Globus pallidus (tissue), 1 donor: ENCODE measurements at places on chromosomes 1 and 21.

DNA sequence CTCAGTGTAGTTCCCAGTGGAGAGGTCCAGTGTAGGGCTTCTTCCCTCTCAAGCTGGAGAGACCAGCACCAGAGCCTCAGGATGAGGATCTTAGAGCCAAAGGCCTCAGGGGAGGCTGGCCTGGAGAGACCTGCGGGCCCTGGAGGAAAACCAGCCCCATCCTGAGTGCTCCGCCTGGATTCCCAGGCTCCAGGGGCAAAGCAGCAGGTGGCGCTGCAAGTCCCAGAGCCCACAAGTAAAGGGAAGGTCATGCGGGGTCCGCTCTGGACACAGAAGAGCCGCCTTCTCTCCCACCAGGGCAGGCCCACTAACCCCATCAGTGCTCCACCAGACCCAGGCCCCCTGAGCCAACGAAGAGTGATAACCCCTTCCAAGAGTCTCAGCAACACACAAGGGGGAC, 22.7 kb downstream of the PGBD5 start:
- no peak for DNase-seq

DNA sequence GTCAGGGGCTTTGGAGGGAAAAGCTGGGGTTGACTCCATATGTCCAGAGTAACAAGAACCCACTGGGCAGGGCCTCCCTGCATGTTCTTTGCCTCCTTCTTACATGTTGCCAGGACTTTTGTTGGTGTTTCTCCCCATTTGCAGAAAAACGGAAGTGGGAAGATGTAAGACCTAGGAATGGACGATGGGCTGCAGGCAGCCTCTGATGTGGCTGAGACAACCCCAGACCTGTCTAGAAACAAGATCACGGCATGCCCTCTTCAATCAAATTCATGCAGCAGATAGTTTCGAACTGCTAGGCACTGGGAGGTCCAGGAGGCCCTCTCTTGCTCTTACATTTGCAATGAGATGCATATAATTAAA, 3.4 kb downstream of the FAM43B start:
- no peak for DNase-seq

- DNase-seq, result no peak
Observed at GRCh38 chr1:21509351-21510112, at the start of gene ALPL. Gene ALPL (plus strand): TSS chr1:21509423. CDS start chr1:21554082, 44,659 bp downstream.

DNA sequence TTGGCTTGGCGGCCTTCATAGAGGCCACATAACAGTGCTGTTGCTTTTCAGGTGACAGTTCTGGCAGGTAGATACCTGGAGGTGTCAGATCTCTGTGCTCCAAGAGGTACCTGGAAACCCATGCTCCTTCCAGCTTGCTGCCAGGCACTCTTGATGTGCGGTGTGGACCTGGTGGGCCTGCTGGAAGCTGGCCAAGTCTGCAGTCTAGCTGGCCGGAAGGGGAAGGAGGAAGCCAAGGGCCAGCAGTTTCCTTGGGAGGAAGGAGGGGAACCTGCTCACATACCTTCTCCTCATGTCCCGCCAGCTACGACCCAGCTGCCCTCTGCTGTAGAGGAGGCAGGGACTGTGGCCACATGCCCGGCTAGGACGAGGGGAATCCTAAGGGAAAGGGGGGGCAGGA, 166.4 kb upstream of the AJAP1 start:
- no peak for DNase-seq

DNA sequence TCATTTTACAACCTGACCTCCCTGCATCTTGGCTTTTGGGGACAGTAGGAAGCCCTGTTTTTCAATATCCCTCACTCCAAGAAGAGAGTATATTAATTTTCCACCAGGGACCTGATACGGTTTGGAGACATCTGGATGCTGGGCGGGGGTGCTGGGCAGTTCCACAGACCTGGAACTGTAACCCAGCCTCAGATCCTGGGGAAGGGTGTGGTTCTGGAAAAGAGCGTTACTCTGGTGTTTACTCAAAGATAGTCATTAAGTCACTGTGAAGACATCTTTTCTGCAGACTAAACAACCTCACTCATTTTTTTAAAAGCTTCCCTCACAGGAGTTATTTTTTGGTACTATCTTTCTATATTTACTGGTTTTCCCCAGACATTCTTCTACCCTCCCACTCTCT, 189.8 kb downstream of the CLIC6 start:
- no peak for DNase-seq

- peak; percentile 69 for DNase-seq
Observed at GRCh38 chr1:95232646-95233318, 1.2 kb upstream of the RWDD3 start.

DNA sequence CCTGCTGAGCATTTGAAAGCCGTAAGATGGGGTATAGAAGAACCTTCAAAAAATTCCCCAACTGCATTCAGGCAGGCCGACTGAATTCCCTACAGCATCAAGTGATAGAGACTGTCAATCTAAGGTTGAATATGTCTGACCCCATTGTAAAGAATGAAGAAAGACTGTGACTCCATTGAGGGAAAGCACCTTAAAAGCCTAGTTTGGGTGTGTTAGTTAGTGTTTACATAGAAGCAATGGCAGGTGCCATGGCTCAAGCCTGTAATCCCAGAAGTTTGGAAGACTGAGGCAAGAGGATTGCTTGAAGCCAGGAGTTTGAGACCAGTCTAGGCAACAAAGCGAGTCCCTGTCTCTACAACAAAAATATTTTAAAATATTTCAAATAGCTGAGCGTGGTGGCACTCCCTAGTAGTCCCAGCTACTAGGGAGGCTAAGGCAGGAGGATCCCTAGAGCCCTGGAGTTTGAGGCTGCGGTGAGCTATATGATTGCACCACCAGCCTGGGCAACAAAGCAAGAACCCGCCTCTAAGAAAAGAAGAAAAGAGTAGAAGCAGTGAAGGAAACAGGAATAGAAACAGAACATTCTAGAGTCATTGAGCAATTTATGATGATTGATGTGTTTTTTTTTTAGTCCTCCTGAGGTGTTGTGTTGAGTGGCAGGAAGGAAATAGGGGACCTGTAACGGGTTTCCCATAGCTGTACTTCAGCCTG, 15.4 kb downstream of the POLR3GL start:
- no peak for DNase-seq

- no peak for DNase-seq
Observed at GRCh38 chr1:172837816-172838679, 179.1 kb downstream of the FASLG start.

GRCh38 chr1:92701147-92701546, 83.8 kb downstream of the EVI5 start:
- DNase-seq, result no peak

GRCh38 chr1:109438798-109439297, 12.6 kb upstream of the PSMA5 start:
- DNase-seq, result no peak

- DNase-seq, result no peak
Observed at GRCh38 chr1:34371829-34372532, 195.3 kb downstream of the C1orf94 start.

DNA sequence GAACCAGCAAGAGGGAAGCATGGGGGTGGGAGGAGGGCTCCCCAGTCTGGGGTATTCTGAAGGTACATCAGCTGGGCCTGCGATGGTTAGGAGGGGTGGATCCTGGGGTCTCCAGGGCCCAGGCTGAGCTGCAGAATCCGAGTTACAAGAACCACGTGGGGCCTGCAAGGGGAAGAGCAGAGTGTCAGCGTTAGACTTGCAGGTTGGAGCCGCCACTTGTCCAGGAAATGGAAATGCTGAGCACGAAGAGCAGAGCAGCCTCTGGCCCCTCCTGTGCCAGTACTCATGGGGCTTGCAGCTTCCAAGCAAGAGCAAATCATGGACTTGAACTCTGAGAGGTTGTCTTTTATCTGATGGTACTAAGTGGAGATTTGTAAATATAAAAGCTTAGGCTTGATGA, 47.5 kb upstream of the COL6A1 start:
- no peak for DNase-seq

GRCh38 chr1:68218490-68218889, 13.8 kb downstream of the WLS start:
- no peak for DNase-seq

GRCh38 chr1:41573194-41573593, 88.7 kb upstream of the EDN2 start:
- no peak for DNase-seq

- no peak for DNase-seq
Observed at GRCh38 chr1:212401838-212402582, 12.7 kb downstream of the PACC1 start.

DNA sequence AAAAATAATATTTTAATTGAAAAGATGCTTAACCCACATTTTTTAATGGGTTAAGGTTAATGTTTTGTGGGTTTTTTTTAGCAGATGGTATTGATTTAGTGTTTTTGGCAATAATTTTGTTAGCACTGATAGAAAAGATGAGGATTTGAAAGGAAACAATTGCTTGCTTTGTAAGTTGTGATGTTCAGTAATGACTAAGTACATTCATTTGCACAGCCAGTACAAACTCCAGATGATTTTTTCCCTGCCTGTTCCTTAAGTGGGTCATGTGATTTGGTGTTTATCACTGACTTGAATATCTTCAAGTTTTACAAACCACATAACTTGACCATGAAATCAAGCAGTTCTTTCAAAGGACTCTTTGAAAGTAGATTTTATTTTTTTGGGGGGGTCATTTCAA, 15.0 kb downstream of the DISP1 start:
- DNase-seq, result peak; percentile 26

GRCh38 chr1:41333146-41333784, 28.0 kb upstream of the FOXO6 start:
- no peak for DNase-seq

DNA sequence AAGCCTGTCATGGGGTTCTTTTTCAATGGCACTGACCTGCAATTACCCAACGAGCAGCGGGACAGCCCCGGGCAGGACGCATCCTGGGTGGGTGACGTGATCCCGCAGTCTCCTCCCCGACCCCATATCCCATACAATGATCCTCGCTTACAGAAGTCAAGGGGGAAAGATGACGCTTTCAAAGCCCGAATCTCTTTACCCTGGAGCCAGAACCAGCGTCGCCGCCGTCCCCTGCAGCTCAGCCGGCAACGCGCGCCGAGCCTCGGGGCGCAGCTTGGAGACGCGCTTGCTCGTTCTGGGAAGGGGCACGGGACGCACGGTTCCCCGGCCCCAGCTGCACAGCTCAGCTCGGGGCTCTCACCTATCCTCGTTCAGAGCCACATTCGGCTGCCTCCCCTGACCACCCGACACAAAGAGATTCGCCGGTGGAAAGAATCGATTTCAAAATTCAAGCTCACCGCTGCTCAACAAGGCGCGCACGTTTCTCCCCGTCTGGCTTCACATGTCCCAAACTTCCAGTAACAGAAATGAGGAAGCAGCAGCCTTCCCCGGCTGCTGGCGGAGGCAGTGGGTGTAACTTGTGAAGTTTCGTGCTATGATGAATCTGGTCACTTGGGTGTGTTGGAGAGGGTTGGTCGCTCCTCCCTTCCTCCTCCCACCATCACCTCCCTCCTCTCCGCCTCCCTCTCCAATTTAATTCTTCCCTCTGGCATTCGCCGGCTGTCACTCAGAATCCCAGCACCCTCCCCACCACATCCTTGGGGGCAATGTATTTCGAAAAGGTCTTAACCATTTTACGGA, at the start of gene TIAM1:
TIAM1 (minus strand) TSS at position 582 of the 801 bp plus-strand sequence. CDS start 77,289 bp downstream, outside the sequence.
- peak; percentile 56 for DNase-seq

DNA sequence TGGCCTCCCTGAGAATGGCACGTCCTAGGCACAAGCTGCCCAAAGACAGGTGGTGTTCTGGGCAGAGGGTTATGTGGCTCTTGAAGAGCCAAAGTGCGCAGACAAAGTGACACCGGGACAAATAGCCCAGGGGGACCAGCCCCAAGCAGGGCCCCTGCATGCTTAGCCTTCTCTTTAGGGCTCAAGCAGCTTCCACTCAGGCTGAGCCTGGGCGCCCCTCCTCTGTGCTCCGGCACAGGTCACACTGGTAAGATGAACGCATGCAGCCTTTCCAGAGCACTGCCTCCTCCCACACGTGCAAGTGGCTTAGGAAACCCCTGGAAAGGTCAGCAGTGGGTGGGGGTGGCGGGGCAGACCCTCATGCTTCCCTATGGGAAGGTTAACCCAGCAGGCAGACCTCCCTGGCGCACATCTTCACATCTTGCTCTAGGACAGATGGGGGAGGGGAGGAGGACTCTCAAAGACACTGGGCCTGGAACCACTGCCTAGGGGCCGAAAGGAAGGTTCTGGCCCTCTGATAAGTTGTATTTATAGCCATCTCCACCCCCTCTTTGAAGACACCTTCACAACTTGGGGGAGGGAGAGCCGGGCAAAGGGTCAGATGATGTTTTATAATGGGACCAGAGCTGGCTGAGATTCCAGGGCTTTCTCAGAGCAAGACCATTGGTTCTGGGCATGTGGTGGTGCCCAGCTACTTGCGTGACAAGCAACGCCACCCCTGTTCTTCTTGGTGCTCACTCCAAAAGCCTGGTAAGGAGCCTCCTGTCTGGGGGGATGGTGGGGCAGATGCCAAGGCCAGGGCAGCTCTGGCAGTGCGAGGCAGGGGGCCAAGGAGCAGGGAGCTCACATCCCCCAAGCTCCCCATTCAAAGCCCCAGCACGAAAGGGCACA, 5.5 kb downstream of the KLHL21 start:
- DNase-seq, result no peak

DNA sequence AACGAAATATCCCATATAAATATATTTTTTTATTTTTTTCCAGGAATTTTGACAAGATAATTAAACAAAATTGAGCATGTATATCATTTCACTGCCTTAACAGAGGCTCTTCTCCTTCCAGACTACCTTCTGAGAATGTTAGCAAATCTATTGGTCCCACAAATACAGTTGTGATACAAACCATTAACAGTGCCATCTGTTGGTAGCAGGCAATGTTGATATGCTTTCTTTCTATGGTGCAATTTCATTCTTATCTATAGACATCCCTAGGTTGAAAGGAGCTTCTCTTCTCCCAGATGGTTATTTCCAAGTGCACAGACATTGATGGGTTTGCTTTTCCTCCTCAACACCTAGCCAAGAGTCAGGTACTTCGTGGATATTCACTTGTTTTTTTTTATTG, 303.6 kb downstream of the USH2A start:
- no peak for DNase-seq

DNA sequence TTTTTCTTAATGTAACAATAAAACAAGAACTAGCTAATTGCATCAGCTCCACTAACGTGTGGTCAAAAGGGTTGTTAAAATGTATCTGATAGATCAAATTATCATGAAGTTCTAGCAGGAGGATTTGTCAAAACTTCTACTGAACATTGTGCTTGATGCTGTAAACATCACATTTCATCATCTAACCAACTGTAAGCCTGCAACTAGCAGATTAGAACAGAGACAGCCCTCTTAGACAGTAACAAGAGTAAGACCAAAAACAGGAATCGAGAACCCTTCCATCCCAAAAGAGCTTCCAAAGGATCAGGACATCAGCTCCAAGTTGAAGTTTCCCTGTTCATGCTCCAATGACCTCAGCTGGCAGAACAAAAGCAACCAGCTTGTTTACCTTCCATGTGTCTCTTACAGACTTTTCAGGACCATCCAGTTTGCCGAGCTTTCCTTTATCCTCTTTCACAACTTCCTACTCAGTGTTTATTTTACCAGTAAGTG, 44.6 kb downstream of the NIBAN1 start:
- DNase-seq, result no peak
